Stimulated activated CD8-positive, alpha-beta memory T cell treated with anti-CD3 and anti-CD28 coated beads, Interleukin-15, amount 100 ng/mL, for 24 hours (primary cell): ENCODE measurements at places on chromosomes 2 and 18.

DNA sequence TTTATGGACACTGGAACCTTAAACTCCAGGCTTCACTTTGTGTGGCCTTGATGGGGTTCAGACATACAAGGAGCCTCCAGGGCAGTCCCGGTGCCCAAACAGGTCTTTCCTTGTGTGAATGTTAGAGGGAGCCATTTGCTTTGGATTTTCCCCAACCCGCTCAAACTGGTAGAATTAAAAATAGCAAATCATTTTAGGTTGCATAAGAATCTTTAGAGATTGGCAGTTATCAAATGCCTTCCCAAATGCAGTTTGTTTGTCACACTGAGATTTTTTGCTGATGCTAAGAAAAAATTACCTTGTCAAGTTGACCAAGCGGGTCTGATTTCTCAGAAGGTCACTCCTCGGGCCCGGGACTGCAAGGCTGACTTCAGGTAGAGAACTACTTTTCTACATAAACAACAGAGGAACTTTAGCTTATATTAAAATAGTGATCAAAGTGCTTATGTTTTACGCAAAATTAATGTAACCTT, 36.4 kb downstream of the ATP6V1C2 start:
- no peak for DNase-seq

GRCh38 chr2:152506843-152507242, 171.9 kb downstream of the FMNL2 start:
- DNase-seq, result no peak

- DNase-seq, result no peak
Observed at GRCh38 chr2:82283075-82283474, 1978.5 kb upstream of the LRRTM1 start.

DNA sequence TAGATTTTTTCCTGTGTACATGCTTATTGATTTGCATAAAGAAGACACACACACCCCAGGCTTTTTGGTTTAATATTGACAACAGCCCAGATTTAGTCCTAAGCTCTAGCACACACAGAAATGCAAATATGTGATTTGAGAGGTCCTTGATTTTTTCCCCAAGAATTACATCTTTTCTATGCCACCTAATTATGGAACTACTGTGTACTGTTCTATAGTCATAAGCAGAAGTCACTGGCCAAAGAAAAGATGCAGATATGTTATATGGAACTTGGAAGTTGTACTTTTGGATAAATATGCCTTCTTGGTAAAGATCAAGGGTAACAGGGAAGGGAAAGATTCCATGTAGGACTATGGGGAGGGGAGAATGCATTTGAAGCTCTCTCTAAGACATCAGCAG, 105.6 kb downstream of the SETBP1 start:
- no peak for DNase-seq

DNA sequence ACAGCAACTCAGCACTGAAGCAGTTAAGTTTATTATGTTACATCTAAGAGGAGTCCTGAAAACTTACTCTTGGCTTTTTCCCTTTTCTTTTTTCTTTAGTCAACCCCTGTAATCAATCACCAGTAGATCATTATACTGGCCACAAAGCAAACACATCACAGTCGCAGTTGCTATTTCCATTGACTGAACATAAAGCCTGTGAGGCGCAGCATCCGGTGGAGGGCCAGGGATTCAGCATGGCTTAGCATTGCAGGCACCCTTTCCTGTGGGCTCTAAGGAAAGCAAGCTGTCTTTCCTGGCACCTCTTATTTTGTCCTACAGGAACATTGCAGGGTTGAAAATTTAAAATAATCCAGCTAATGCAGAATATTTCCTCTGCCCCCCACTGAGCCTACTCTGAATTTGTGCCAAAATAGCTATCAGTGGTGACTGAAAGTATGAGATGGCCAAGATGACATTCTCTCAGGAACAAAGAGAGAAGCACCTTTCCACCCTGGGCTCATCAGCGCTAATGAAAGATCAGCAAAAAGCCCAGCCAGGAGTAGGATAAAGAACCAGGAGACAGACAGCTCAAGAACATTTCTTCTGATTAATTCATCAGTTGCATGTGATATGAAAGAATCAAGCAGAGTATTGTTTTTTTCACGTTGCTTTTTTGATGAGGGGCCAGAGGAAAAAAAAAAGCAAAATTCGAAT, 85.3 kb upstream of the SULT1C3 start:
- DNase-seq, result no peak

- no peak for DNase-seq
Observed at GRCh38 chr2:210072922-210073509, 70.6 kb downstream of the RPE start.

GRCh38 chr2:62795341-62795740, 89.8 kb downstream of the EHBP1 start:
- no peak for DNase-seq

DNA sequence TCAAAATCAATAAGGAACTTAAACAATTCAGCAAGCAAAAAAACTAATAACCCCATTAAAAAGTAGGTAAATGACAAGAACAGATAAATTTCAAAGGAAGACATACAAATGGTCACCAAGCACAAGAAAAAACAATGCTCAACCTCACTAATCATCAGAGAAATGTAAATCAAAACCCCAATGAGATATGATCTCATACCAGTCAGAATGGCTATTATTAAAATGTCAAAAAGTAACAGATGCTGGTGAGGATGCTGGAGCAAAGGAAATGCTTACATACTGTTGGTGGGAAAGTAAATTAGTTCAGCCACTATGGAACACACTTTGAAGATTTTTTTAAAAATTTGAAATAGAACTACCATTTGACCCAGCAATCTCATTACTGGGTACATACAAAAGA, 538.0 kb downstream of the TMX3 start:
- no peak for DNase-seq

GRCh38 chr2:27086724-27087593, at the start of gene KHK:
Gene KHK (plus strand): TSS chr2:27086772. CDS start chr2:27087260, 488 bp downstream.
- no peak for DNase-seq

- no peak for DNase-seq
Observed at GRCh38 chr18:13004396-13004795, 13.2 kb downstream of the CEP192 start.

GRCh38 chr2:119723186-119723585, 36.5 kb upstream of the PTPN4 start:
- no peak for DNase-seq

GRCh38 chr2:152729844-152730243, 11.4 kb downstream of the ARL6IP6 start:
- no peak for DNase-seq

GRCh38 chr2:150486539-150487484, 655 bp downstream of the RND3 start:
- DNase-seq, result no peak

- DNase-seq, result no peak
Observed at GRCh38 chr18:51100385-51101120, 70.5 kb downstream of the SMAD4 start.

GRCh38 chr18:74333091-74333490, 17.5 kb downstream of the C18orf63 start:
- DNase-seq, result no peak

DNA sequence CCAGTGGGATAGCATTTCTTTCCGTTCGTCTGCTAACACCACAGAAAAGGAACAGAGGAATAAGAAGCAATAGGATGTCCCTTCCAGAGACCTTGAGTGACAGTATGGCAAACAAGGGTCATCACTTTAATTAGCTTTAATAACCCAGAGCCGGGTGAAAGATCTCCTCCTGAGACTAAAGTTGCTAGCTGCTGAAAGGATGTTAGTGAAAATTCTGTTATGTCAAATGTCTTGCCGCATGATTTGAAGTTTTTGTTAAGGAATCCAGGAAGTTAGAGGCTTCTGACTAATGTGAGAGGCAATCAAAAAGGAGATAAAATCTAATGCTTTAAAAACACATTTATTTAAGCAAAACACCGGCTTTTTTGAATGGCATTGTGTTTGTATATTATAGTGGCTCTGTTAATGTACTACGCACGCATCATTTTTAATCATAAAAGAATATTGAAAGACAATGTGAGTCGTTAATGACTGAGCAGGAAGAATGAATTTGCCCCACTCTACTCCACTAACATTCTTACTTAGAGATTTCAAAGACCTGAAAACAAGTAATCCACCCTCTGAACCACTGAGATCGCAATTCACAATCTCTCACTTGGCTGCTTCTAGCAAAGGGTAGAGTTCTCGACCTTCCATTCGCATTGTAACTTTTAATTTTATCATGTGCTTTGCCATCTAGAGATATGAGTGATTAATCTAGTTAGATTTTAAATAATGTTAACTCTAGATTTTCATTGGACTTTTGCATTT, 536.6 kb downstream of the LRRTM4 start:
- DNase-seq, result no peak

- DNase-seq, result no peak
Observed at GRCh38 chr2:127796389-127796788, 14.6 kb downstream of the WDR33 start.

GRCh38 chr18:31723990-31724711, 36.5 kb downstream of the SLC25A52 start:
- no peak for DNase-seq

DNA sequence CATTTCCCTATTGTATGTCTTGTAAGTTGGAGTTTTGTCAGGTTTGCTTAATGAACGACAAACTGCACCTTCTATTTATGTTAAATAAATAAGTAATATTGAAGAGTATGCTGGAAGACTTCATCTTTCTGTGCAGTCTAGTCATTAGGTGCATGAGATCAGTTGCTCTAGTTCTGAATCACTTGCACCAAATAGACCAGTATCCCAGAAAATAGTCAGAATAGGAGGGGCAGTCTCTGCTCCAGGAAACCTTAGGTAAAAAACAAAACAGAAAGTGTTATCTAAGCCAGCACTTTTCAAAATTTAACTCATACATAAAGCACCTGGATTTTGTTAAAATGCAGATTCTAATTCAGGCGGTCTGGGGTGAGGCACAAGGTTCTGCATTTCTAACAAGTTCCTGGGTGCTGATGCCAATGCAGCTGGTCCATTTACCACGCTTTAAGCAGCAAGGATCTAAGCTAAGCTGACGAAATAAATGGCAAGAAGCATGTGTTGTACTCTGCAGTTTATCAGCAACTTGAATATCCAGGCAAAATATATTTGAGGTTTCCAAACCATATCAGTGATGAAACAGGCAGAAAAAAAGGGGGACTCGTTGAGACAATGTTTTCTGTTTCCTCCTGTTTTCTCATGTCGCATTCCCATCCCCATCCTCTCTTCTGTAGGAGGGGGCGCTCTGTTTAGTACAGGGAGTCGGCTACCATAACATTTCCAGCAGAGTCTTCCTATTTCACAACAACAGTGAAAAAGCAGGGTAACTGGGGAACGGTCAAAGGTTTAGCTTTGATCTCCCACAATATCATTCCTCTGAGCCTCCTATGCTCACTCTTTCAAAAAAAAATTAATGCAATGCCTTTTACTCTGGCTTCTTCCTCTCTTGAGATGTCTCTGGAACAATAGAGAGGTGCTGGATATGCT, 106.4 kb downstream of the MBD2 start:
- DNase-seq, result no peak

DNA sequence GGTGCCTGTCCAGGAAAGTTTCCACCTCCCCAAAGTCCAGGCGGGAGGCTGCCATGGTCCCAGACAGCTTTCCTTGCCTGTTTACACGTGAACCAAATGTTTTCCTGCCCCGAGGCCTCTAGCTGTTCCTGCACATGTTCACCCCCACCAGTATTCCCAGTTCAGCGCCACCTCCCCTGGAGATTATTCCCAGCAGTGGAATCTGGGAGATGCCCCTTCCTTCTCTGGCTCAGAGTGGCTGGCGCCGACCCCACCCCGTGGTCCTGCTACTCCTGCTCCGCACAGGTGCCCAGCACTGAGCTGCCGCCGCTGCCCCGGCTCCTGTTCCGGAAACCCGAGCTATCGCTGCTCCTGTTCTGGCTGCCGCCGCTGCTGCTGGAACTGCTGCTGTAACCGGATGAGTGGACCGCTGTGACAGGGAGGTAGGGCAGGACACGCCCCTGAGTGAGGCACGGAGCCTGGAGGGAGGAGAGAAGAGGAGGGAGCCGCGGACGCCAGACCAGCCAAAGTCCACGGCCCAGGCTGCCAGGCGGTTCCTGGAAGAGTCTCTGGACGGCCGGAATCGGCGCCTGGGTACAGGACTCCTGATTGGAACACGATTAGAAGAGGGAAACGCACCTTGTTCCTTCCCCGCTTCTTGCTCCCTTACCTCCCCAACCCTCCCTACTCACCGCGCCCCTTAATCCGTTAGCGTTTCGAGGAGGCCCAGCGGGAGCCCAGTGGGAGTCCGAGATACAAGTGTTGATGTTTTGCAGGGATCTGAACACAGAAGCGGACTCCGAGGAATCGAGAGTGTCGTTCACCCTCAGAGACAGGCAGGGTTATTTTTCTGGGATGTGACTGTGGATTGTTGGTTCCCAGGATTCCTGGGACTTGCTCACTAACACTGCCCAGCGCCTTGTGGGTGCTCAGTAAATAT, at the start of gene PDE11A:
Gene PDE11A (minus strand): TSS at position 395 of the 919 bp plus-strand sequence. CDS start 340 bp downstream, at position 55.
- no peak for DNase-seq

- DNase-seq, result no peak
Observed at GRCh38 chr2:69588945-69589344, 54.6 kb downstream of the AAK1 start.

GRCh38 chr2:59490994-59491393, 1062.5 kb downstream of the BCL11A start:
- no peak for DNase-seq

GRCh38 chr2:21288739-21289520, 165.2 kb downstream of the TDRD15 start:
- DNase-seq, result no peak

DNA sequence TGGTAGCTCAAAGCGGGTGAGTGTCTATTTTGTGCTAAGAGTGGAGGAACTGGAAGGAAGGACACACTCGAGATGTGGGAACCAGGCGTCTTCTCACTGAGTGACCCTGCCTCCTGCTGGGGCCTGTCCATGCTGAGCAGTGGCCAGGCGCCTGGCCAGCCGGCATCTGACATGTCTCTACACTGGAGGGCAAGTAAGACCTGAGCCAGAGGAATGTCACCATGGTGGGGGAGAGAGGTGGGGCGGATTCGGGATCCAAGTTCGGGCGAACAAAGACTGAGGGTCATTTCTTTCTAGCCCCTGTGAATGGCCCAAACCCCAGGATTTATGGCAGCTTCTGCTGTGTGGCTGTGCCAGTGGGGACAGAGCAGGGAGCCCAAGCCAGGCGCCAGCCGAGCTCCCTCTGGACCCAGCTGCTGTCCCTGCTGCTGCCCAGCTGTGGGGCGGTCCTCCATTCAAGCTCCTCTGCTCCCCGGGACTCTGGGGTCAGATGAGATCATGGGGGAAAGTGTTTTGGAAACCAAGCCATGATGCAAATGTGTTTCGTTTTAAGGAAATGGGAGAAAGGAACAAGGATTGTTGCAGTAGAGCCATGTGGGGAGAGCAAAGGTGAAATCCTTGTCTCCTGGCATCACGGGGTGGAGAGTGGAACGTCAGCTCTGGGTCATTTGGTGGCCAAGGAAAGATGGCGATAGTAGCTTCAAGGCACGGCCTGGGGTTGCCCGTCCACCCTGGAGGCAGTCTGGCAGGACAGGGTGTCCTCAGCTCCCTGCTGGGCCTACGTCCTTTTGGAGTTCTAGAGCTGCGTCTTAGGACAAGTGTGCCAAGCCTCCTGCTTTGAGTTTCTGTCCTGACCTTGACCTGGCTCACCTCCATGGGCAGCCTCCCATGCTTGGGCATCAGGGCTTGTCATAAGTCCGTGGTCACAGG, 8.1 kb downstream of the ACKR3 start:
- DNase-seq, result no peak

GRCh38 chr2:63486861-63487290, 101.4 kb downstream of the WDPCP start:
- DNase-seq, result no peak
